SK-MEL-5 (cell line): ENCODE measurements at places on chromosomes 6 and 20.

GRCh38 chr6:158040804-158041347, 59.2 kb downstream of the SYNJ2 start:
- DNase-seq: no peak

- no peak for DNase-seq
Observed at GRCh38 chr20:1693427-1693826, 35.8 kb upstream of the SIRPG start.

DNA sequence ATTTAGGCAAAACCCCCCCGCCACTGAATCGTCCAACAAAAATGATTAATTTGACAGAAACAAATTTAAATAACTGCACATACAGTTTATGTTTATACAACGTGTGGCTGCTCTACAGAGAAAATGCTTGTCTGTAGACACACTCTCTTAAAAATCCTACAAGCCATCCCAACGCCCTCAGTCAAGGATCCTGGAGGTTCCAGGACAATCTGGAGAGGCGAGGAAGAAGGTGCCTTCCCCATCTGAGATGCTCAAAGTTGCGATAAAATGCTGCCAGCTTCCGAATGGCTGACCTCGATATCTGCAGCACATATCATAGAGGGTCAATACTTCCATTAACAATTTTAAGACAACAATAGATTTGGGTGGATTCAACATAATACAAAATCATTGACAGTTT, 25.3 kb downstream of the ZNF217 start:
- DNase-seq: no peak

GRCh38 chr6:121678245-121678644, 242.8 kb downstream of the GJA1 start:
- no peak for DNase-seq

- no peak for DNase-seq
Observed at GRCh38 chr20:22623211-22623610, 38.8 kb upstream of the FOXA2 start.

DNA sequence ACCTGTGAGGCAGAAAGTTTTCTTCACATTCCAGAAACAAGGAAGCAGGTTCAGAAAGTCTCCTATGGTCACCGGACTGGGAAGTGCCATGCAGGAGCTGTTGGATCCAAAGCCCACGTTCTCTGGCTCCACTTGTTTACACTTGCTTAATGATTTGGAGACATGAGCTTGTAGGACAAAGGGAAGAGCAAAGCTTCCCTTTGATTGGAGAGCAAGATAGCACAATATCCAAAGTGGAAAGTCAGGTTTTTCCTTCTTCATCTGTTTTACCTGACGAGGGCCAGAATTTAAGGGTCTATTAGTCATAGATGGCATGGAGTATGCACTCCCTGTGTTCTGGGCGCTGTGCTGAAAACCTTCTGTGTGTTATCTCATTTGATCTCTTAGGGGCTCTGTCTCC, 81.2 kb downstream of the PDE7B start:
- no peak for DNase-seq

DNA sequence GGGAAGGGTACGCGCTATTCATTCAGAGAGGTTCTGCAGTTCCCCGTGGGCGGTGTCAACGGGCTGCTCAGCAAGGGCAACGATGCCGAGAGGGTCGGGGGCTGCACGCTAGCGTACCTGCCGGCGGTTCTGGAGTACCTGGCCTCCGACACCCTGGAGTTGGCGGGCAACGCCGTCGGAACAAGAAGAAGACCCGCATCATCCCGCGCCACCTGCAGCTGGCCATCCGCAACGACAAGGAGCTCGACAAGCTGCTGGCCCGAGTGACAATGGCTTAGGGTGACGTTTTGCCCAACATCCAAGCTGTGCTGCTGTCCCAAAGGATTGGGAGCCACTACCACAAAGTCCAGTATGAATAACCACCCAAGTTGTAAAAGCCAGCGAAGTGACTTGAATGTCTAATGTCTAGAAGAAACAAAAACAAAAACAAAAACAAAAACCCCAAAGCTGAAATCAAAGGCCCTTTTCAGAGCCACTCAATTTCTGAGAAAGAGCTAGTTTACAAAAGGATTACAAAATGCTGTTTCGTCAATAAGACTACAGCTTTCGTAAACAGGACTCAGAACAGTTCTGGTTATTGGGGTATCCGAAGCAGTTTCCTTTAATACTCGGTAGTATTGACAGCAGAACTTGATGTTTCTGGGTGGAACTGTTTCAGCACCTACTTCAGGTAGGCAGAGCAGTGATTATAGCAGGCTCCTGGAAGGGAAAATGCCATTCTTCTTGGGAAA, 21.9 kb upstream of the SLC17A4 start:
- DNase-seq: no peak

GRCh38 chr20:20791664-20792568, 79.5 kb upstream of the RALGAPA2 start:
- DNase-seq: no peak

DNA sequence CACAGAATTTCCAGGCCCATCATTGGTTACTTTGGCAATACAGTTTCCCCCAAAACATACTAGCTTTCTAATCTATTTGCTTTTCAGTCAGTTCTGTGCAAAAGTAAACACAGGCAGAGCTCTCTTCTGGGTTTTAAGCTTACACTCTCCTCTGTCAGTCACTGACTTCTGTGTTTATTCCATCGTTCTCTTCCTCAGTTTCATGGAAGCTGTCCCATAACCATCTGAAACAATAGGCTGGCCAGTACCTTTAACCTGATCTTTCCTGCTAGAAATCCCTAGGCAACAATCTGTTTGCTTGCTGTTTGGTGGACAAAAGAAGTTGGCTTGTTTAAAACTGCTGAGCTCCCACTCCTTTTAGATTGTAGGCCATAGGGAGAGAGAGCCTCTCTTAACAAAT, 431.5 kb downstream of the HACE1 start:
- no peak for DNase-seq

DNA sequence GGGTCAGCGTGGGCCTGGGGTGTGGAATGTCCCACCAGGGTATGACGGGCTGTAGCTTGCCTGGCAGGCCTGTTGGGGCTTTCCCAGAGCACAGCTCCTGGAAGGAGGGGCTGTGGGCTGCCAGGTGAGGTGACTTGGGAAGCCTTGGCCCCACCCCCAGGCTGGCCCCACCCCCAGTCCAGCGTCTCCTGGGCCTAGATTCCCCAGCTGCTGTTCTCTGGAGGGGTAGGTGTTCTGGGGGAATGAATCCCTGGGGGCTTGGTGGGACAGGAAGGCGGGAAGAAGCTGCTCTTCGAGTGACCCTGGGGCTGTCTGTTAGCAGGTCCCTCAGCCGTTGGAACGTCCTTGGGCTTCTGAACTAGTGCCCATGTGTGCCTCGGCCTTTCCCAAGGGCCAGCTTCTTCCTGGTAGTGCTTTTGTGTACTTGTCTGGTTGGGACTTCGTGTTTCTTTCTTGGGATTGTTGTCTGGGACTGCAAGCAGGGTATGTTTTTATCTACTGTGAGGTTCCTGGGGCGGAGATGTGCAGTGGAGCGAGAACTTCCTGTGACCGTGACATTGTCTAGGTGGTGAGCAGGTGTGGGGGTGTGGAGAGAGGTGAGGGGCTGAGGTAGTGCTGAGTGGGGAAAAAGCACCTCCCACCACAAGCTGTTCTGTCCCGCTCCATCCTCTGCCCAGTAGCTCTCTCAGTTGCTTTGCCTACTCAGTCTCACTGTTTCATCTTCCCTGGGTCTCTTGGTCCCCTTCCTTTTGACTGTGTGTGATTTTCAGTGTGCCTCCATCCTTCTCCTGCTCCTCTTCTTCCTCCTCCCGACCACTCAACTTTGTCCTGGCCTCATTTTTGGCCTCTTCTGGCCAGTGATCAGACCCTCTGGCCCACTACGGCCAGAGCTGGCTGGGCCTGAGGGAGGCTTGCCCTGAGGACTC, 1.3 kb upstream of the DDR1 start:
- DNase-seq: no peak

DNA sequence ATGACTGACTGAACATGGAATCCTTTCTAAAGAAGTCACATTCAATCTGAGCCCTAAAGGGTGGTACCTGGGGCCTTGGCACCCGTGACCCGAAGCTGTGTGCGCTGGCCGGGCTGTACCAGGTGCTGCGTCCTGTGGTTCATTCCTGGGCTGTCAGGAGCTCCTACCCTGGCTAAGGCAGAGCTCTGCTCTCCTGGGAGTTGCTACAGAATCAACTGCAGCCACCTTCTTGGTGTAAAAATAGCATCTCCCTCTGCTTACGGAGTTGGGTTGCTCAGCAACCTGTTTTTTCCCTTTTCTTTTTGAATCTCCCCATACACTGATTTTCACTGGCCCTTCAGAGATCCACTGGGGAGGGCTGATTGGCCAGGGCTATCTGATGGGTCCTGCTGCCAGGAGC, 236.6 kb upstream of the PDE10A start:
- no peak for DNase-seq

DNA sequence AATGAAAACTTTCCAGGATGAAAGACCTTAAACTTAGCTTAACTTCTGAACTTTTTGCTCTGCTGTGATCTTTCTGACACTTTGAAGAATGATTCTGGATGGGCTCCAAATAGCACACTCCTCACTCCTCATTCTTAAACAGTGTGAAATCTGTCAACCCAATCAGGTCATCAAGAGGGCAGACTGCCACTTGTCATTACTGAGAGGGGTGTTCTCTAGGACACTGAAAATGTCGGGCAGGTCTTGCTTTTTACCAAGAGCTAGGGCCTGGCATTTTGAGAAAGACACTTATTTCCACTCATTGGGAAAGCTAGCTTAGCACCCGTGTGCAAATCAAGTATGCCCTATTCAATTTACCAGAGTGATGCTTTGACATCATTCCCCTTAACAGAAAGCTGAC, 122.2 kb downstream of the MTFR2 start:
- DNase-seq: no peak

DNA sequence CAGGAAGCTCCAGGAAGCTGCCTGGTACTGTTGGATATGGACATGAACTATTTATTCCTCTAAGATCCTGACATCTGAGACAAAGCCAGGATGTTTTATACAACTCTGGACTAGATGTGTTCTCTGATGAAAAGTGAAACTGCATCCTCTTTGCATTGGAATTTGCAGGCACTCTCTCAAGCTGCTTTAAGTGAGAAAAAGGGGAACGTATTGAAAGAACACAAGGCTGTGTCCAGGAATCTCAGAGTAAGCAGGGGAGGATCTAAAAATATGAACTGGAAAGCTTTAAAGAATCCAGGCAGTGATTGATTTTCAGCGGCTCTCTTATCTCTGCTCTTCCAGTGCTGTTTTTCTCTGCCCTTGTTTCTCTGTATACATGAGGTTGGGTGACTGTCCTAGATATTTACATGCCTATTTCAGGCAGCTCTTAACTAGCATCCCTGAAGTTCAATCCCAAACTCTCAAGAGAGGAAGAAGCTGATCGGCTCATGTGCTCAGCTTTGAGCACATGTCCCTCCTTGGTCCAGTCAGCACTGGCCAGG, 193.8 kb downstream of the PLCB4 start:
- DNase-seq: no peak

DNA sequence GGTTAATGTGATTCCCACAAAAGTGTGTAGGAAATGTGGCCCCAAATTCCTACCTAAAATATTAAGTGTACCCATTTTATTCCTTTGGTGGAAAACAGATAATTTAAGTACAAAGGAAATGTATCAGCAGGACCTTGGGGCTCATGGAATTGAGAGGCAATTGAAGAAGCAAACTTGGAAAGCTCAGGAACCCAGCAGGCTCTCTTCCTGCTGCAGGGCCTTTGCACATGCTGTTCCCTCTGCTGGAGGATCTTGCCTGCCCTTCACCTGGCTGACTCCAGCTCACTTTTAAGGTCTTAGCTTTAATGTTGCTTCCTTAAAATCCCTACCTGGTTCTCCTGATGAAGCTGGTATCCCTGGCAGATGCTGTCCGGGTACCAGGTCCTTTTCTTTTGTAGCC, 9.8 kb upstream of the BLCAP start:
- no peak for DNase-seq

GRCh38 chr6:66357781-66358180, 650.8 kb upstream of the EYS start:
- no peak for DNase-seq

DNA sequence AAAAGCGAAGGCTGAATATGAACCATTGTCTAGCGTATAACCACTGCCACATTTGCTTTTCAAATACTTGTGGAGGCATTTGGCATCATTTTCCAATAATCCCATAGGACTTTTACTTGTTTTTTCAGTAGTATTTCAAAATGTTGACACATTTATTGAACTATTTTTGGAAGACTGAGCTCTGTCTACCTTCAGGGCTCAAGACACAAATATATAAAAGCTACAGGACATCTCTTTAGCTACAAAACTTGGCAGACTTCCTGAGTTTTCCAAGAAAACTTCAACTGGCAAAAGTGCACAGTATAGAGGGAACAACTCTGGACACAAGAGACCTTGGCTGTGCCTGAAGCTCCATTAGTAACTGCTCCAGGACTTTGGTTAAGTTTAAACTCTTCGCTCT, 13.4 kb downstream of the EPB41L2 start:
- no peak for DNase-seq

- DNase-seq: no peak
Observed at GRCh38 chr6:113073611-113074191, 726.6 kb downstream of the RFPL4B start.

- peak; percentile 97 for DNase-seq
Observed at GRCh38 chr6:147126618-147127022, 77.6 kb upstream of the STXBP5 start.

DNA sequence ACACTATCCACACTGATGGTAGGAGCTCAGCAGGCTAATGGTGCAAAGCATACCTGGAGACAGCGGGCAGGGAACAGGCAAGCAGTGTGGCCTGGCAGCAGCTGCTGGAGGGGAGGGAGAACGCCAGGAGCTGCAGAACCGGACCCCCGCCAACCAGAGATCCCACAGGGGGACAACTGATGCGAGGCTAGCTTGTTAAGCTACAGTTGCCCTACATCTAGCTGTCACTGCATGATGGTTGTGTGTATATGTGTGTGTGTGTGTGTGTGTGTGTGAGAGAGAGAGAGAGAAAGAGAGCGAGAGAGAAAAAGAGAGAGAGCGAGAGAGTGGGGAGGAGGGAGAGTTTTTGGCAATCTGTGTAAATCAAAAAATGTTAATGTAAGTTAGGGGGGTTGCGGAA, 69.7 kb upstream of the NHSL1 start:
- DNase-seq: no peak

DNA sequence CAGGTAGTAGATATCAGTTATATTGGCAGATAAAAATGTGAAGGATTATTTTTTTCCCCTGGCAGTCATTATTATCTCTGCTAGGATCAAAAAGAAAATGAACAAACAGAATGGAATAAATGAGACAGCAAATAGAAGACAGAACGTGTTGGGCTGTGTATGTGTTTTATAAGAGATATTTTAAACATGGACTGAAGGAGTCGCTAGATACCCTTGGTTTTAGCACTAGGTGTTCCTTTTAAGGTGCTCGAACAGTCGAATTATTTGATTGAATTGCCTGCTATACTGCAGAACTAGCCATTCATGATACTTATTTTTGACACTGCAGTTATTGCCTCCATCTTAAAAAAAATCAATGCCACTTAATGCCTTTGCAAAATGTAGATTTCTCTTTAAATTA, 3.7 kb downstream of the GRIK2 start:
- DNase-seq: peak; percentile 72

- no peak for DNase-seq
Observed at GRCh38 chr6:30007132-30007764, 53.8 kb upstream of the POLR1H start.

DNA sequence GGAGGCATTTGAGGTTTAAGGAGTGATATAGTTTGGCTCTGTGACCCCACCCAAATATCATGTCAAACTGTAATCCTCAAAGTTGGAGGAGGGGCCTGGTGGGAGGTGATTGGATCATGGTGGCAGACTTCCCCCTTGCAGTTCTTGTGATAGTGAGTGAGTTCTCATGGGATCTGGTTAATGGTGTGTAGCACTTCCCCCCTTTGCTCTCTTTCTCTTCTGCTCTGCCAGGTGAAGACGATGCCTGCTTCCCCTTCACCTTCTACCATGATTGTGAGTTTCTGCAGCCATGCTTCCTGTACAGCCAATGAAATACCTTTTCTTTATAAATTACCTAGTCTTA, 1.7 kb upstream of the HDDC2 start:
- DNase-seq: no peak

- no peak for DNase-seq
Observed at GRCh38 chr6:142695016-142695415, 250.0 kb downstream of the HIVEP2 start.
